HT1080 (cell line): ENCODE measurements at places on chromosomes 7 and 10.
A peak's percentile ranks its signal among the peaks of the same experiment; 100 is the strongest.

- DNase-seq = peak; percentile 48
These were observed 72.5 kb downstream of the SEMA3D start for GRCh38 chr7:85114342-85114741.

- DNase-seq = no peak
These were observed 15.4 kb downstream of the TMEM270 start for GRCh38 chr7:73876361-73876760.

- DNase-seq = no peak
These were observed 186.7 kb upstream of the ANK3 start for GRCh38 chr10:60576130-60577069.

DNA sequence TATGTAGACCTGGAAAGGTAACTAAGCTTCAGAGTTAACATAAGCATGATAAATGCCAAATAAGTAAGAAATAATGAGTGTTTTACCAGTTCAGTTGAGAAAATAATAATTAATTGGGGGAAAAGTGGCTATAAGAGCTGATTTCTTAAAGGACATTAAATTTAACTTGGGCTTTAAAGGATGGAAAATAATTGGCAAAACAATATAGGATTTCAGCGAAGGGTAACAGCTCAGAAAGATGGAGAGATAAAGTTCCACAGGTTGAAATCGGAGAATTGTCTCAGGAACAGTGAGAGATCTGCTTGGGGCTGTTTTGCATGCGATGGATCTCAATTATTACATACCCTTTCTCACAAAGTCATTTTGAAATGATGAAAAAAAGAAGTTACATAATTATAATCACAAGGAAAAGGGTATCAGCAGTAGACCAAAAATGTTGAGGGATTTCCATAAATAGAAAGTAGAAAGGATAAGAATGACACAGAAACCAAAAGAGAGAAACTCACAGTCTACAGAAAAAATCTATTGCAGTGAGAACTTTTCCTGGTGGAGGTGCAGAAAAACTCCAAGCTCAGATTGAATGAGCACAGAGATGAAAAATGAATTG, 40.1 kb upstream of the ITGB8 start:
- DNase-seq = no peak

- DNase-seq = no peak
These were observed 121.4 kb downstream of the DNAJB6 start for GRCh38 chr7:157458254-157458633.

DNA sequence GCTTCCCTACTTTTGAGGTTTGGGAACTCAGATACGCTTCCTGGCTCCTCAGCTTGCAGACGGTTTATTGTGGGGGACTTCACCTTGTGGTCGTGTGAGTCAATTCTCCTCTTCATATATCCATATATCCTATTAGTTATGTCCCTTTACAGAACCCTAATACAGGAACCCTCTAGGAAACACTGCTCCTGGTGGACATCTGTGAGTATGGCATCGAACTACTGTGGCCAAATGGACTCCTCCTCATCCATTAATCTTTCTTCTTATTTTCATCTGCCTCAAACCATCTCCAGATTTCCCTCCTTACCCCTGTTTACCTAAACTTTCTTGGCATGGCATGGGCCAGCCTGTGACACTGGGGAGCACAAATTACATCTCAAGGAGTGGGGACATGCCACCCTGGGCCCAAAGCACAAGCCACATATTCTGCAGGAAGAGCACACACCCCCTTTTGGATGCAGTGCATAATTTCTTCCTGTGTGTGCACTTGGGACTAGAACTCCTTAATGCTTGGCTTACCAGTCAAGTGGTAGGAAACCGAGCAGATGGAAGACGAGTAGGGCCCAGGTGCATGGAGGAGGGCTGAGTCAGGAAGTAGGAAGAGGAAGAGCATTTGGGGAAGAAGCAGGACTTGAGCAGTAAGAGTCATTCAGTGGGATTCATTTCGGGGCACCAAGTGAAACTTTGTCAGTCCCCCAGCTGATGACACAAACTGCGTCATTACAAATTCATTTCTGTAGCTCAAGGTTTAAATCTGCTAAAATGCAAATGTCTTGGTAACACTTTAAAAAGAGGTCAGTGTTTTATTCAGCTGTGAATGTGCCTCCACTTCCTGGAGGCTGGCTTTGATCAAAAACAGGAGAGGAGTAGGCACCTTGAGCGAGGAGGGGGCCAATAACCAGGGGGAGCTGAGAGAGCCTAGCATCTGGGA, 80.8 kb upstream of the PLXNA4 start:
- peak; percentile 44 for DNase-seq

- DNase-seq = peak; percentile 33
These were observed 68.5 kb upstream of the HECTD2 start for GRCh38 chr10:91341686-91342085.

GRCh38 chr7:112699725-112700513, 90.3 kb downstream of the TMEM168 start:
- DNase-seq = no peak

- DNase-seq = peak; percentile 28
These were observed 945 bp downstream of the ADO start for GRCh38 chr10:62805231-62806099.

DNA sequence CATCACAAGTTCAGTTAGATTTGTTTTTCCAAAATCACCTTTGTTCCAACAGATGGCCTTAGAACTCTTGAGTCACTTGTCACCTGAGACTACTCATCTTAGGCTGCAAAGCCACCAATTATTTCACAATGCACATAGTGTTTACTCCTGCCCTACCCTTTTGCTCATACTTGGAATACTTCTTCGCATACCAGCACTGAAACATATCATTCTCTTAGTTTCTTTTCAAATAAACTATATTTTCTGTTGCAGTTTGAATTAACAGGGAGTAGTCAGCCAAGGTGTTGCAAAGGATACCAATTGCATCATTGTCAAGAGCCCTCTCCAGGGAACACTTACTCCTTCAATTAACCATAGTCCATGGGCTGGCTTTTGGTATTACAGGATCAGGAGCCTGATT, 71.0 kb downstream of the CASD1 start:
- DNase-seq = peak; percentile 52
